Forelimb muscle (tissue), 1 donor: ENCODE measurements at places on chromosomes 12 and 14. TPM values are rescaled to one million over a fixed set of nuclear protein-coding genes. Genes with fewer than 3 reads are reported as not detected.

DNA sequence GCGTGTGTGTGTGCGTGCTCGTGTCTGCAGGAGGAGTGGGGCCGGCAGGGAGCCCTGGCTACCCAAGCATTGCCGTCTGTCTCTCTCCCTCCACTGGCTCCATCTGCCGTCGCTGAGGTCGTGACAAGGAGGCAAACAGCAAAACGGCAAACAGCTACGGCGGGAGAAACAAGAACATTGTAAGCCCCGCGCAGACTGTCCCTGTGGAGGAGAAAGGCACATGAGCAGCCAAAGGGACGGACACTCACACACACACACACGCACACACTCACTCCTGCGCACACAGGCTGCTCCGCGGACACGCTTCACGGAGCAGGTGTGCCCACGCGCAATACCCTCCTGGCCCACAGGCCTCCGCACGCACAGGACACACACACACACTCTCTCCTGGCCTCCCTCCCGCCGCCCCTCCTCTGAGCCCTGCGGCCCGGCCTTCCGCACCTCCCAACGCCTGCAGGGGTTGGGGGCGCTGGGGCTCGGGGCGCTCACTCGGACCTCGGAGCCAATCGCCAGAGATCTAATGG lies 905 bp downstream of the CISTR start:
- DNase-seq = no peak

DNA sequence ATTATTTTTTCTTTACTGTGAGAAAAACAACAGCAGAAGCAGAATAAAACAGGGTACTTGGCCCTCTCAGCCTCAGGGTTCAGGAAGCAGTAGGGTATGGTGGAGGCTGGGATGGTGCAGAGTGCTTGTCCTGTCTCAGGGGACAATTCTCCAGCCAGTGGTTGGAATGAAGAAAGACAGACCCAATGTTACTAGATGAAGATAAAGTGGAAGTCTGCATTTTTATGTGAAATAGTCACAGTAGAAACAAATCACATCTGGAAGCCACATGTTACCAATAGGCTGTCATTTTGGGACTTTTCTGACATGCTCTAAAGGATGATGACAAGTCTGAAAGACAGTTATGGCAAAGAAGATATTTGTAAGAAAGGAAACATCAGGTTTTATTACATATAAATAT lies 32.3 kb downstream of the PROX2 start:
- DNase-seq = no peak

GRCh38 chr14:95910628-95911027 lies 34.0 kb downstream of the TUNAR start:
- DNase-seq = no peak

The TBX5 gene
- polyA plus RNA-seq = 3.6 TPM

GRCh38 chr12:10154145-10154496 lies 17.8 kb downstream of the OLR1 start:
- no peak for DNase-seq

The ASPG gene
- polyA plus RNA-seq = 2.5 TPM

DNA sequence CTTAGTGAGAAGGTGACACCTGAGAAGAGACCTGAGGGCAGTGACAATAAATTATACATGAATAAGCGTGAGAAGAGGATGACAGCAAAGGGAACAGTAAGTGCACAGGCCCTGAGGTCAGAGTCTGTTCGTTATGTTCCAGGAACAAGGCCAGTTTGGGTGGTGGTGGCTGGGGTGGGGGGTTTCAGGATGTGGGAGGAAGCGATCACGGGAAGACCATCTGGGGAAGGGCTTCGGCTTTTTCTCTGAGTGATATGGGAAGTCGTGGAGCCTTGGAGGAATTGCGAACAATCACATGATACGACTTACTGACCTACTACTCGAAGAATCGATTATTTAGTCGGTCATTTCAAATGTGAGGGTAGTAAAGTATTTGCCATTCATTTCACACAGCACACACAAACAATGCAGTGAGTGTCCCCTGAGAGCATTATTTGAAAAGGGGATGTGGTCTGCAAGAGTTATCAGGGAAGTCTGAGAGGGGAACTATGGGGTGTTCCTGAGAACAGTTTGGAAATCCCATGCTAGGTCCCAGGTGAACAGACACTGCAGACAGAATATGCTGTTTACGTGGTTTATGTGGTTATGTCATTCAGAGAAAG lies 94.7 kb downstream of the SLC38A1 start:
- no peak for DNase-seq

- no peak for DNase-seq
These were observed 597 bp downstream of the RNF31 start for GRCh38 chr14:24147761-24148428.
